Fibroblast of skin of right biceps (primary cell): ENCODE measurements at places on chromosomes 5 and 9.
A peak's percentile ranks its signal among the peaks of the same experiment; 100 is the strongest.

DNA sequence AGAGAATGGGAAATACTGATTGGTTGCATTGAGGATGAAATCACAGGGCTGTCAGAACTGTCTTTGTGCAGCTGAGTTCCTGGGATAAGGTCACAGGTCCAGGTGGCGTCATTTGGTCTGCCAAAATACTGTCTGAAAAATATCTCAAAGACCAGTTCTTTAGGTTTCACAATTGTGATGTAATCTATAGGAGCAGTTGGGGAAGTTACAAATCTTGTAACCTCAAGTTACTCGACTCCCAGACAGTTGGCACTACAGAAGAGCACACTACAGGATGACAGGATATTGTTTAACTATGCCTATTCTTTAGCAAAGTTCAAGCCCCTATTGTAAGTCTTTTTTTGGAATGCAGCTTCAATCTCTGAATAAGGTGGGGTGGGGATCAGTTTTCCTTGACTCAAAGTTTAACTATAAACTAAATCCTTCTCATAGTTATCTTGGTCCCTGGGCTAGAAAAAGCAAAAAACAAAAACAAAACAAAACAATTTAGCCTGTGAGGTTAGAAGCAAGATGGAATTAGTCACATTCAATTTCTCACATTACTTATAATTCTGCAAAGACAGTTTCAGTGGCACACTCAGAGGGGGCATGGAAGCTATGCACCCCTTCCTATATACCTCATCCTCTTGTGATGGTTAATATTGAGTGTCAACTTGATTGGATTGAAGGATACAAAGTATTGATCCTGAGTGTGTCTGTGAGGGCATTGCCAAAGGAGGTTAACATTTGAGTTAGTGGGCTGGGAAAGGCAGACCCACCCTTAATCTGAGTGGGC is 276.0 kb downstream of the AUH start:
- DNase-seq, result no peak

DNA sequence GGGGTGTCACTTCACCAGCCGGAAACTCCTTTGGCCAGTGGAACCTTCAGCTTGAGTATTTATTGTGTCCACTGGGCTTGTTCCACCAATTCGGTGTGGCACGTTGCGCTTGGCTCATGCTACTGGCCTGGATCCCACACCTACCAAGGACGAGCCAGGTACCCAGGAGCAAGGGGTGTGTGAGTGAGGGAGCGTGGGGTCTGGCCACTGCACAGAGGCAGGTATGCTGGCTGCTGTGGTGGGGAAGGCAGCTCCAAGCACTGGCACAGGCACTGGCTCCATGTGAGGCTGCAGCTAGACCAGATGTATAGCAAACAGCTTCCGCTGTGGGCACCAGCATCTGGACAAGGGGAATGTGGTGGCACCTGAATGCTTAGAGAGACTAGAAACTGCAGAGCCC is 28.1 kb upstream of the CYLC2 start:
- DNase-seq, result no peak

DNA sequence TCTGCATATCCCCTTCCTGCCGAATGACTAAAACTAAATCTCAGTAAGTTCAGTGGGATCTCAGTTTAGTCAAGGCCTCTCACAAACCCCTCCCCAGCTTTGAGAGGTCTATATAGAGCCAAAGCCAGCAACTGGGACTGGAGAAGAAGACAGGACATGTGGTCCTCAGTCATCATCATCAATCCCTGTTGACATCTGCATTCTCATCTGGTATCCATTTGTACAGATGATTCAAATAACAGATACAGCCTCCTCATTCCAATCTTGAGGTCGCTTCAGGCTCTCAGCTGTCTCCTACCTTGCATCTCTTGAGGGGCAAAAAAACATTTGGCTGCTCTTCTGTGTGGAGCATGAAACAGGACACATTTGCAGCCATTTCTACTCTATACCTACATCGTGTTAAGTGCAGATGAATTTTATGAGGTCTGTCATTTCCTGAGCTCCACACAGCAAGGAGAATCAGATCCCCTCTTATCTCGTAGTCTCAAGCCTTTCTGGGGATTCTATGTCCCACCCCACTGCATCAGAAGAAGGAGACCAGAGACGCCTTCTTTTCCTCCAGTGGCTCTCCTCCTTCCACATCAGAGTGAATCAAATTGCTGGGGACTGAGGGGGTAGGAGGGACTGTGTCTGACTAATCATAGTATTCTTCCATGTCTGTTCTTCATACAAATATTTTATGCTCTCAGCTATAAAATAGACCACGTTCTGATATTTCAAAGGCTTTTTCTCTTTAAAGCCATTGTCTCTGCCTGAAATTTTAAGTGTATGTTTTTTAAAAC is 4.7 kb upstream of the RECK start:
- peak; percentile 87 for DNase-seq

DNA sequence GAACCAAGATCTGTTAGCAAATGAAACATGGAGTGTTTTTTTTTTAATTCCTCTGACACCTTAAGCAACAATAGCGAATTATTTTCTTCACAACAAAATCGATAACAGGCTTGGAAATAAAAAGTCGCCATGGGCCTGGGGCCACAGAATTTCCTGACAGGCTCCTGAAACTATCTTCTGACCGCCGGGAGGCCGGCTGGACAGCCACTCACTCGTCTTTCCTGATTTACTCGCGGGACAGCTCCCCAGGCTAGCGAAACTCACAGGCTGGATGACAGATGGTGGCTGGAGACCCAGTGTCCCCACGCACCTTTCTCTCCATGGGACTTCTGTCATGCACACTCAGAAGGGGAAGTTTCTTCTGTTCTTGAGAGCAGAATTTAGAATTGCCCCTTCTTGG is 143.3 kb upstream of the IRX2 start:
- DNase-seq, result no peak

DNA sequence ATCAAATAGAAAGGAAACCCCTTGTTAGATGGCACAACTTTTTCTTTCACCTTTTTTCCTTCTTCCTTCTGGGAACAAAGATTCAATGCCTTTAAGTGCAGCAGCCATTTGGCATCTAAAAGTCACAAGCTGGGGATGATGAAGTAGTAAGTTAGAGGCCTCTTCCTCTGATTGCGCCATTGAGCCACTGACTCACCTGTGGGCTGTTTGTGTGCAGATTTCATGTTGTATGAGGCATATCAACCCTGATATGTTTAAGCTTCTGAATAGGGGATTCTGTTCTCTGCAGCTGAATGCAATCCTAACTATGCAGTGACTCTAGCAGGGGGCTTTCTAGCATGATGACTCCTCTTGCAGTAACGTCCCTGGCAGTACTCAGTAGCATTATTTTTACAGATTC is 599.9 kb downstream of the CSNK1G3 start:
- DNase-seq, result peak; percentile 31

- DNase-seq, result no peak
These were observed 504.2 kb downstream of the ACTL7B start for GRCh38 chr9:108351571-108351970.

- peak; percentile 35 for DNase-seq
These were observed 18.7 kb downstream of the MYMK start for GRCh38 chr9:133505901-133506652.

GRCh38 chr5:88555674-88556073 is 287.0 kb upstream of the TMEM161B start:
- DNase-seq, result no peak

DNA sequence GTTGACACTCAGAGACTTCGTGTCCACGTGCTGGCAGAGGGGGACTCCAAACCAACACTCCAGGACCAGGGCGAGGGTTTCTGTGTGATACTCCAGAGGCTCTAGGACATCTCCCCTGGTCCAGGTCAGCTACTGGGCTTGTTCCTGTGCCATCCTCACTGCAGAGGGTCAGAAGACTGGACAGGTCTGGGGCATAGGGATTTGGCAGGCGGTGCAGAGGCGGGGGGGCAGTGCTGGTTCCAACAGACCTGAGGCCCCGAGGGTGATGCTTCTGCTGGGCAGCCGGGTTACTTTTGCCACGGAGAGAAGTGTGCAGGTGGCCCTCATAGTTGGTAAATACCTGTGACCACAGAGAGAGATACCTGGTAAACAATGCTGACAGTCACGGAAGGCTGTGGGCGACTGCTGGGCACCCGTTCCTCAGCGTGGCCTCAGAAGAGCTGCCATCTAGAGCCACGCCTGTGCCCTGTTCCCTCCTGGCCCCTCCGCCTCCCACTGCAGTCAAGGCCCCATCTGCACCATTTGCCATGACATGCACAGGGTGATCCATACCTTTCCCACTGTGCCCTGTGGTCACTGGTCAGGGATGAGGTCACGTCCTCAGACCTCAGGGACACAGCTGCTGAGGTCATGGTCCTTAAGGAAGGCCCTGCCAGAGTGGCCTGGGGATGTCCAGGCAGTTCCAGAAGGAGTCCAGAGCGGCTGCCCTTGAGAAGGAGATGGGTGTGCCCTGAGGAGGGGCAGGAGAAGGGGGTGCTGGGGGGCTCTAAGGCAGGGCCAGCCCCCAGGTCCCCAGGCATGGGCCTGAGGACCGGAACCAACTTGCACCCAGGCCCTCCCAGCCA is 30.0 kb downstream of the TRIP13 start:
- DNase-seq, result no peak

- DNase-seq, result no peak
These were observed 5.0 kb downstream of the MAMDC4 start for GRCh38 chr9:136857166-136857565.

- DNase-seq, result peak; percentile 31
These were observed 99.5 kb upstream of the FBXL17 start for GRCh38 chr5:108481355-108481931.

DNA sequence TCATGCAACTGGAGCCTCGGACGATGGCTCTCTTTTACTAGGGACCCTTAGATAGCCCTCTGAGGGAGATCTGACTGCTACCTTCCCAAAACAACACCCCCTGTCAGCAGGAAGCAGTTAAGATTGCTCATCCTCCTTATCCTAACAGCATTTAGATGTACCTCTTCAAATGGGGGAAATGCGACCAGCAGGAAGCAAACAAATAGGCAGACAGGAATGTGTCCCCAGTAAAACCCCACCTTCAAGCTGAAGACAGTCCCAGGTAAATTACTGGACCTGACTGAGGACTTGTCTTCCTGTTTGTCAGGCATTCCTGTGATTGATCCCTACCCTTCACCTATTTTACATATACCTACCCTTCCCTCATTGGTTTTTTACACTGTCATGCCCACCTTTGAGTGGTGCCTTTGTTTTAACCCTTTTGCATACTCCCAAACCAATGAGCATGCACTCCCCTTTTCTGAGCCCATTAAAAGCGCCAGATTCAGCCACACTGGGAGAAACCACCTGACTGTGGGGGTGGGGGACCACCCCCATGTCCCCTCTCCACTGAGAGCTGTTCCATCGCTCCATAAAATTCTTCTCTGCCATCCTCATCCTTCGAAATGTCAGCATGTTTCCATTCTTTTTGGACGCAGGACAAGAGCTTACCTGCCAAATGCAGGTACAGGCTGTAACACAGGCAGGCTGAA is 954.0 kb upstream of the CDH6 start:
- DNase-seq, result no peak

DNA sequence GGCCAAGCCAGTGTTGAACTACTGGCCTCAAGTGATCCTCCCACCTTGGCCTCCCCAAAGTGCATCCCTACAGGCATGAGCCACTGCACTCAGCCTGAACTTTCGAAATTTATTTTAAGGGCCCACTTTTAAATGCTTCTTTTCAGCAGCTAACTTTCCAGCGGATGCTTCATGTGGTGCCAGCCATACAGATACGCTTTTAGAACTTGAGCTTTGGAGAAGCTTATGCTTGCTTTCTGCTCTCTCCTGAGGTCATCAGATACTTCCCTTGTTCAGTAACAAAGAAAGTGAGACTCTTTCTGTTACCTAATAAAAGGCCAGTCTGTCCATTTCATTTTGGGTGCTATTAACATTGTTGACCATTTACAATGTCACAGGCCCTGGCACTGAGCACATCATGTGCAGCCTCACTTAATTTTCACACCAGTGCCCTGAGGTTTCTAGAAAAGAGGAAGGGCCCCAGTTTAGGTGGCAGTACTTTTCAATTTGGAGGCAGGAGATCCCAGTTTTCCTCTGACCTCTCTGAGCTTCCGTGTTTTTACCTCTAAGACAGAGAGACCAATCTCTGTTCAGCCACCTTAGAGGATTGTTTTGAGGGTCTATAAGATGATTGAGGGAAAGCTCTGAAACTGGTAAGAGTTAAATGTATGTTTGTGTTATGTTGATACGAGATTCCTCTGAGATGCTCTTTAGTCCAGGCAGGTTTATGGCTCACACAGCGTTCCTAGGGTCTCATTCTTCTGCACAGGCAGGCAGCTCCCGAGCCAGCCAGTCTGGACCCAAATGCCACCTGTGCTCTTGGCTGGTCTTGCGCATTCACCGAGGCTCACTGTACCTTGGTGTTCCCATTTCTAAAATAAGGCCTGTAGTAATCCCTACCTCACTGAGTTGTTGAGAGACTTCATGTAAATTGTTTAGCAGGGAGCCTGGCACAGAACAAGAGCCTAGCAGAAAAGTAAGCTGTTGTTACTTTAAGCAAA is 4.4 kb downstream of the ABL1 start:
- DNase-seq, result no peak

GRCh38 chr9:114506082-114506390 is 763 bp upstream of the WHRN start:
- DNase-seq, result no peak

GRCh38 chr9:114746591-114747346 is 59.1 kb downstream of the TNFSF15 start:
- DNase-seq, result no peak

GRCh38 chr5:135007749-135008363 is 26.2 kb downstream of the PITX1 start:
- DNase-seq, result no peak

DNA sequence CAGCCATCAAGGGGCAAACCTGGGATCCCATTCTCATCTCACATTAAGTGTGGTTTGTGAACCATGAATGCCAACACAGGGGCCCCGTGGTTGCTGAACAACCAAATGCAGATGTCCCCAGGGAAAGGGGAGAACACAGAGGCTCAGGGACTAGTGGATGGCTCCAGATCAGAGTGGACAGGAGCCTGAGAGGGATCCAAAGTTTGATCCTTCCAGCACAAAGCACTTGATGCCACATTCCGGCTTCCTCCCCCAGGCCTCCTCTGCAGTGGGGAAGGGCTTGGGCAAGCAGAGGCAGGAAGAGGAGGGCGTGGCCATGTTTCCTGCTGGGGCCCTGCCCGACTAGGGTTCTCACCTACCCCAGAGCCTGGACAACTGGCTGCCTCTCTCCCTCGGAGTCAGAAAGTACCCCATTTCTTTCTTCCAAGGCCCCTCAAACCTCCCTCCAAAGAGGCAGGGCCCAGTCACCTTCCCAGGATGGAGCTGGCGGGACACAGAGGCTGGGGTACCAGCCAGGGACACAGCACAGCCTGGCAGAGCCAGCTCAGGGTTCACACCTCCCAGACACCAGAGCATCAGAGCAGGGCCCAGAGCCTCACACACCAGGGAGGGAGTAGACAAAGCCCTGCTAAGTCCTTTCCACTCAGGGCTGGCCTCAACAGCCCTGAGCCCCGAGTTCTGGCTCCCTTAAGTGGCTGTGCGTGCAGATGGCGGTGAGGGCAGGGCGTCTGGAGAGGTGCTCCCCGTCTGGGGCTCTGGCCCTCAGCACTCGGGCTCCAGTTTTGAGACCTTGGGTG is 4.3 kb upstream of the RNF44 start:
- no peak for DNase-seq

- no peak for DNase-seq
These were observed 527.8 kb upstream of the ZNF608 start for GRCh38 chr5:125274211-125274610.
